Breast epithelium (tissue), 4 donors: ENCODE measurements at places on chromosomes 2 and 18. TPM values are rescaled to one million over a fixed set of nuclear protein-coding genes. Genes with fewer than 3 reads are reported as not detected.
A peak's percentile ranks its signal among the peaks of the same experiment; 100 is the strongest.

The CABYR gene
- total RNA-seq: 4.5 TPM

DNA sequence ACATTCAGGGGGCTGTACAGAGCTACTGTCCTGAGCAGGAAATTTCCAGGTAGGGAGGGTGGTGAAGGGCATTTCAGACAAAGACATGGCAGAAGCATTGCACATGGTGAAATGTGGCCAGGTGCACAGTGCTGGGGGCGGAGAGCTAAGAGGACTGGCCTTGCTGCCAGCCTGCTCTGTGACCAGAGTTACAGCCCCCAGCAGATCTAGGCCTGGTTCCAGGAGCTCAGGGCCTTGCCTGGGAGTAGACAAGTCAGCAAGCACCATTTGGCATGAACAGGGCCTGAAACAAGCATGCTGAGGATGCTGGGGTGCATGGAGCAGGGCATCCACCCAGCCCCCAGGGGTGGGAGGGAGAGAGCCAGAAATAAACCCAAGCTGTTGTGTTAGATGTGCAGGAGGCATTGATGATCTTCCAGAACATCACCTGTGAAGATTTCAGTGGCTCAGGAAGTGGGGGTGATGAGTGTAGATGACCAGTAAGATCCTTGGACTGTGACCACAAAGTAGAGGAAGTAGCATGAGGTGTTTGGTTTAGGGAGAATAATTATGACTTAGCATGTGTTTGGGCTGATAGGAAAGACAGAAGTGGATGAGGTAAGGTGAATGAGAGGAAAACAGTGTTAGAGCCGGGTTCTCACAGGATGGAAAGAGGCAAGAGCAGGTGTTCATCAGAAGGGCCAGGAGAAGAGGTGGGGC is 61.1 kb downstream of the COA5 start:
- no peak for DNase-seq

- no peak for DNase-seq
Measured at GRCh38 chr2:58032016-58032763, 14.4 kb upstream of the VRK2 start.

DNA sequence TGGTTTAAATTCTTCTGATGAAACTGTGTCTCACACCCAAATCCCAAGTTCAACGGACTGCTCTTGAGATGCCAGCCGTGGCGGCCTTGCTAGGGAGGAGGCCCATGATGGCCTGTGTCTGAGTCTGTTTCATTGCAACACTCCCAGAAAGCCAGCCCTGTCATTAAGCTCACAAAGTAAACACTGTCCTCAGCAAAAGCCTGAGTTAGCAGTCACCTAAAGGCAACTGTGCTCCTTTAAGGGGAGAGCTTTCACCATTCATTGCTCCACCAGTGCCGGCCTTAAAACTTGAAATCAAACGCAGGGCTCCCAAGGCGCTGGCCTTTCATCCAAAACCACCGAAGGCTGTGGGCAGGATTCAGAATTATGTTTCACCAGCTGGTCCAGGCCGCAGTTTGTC is 42.5 kb upstream of the PPP1CB start:
- DNase-seq: no peak

The DSC3 gene
- total RNA-seq: 17.0 TPM

The SH3RF3 gene
- 5.6 TPM for total RNA-seq

- DNase-seq: peak; percentile 71
Measured at GRCh38 chr2:23502096-23502495, 117.1 kb downstream of the KLHL29 start.

The ANTXR1 gene
- 72.8 TPM for total RNA-seq

DNA sequence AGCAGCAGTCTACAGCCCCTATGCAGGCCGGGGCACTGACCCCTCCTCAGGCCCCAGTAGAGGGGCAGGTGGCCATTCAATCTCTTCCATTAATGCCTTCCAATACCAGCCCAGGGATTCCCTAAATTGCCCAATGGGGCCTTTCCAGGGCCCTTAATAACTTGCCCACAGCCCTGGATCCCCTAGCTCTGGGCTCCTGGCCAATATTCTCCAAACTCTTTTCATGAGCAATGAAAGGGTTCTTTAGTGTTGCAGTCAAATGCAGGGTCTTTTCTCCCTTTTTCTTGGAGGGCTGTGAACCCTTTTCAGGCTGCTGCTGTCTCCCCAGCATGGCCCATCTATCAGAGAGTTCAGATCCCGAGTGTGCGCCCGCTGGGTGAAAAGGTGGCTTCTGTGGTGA is 41.3 kb upstream of the SLC1A4 start:
- no peak for DNase-seq

- DNase-seq: no peak
Measured at GRCh38 chr2:46144133-46144800, 152.9 kb upstream of the EPAS1 start.

GRCh38 chr2:23788100-23788499 is 138.8 kb downstream of the ATAD2B start:
- no peak for DNase-seq

The KCNJ3 gene
- 1.6 TPM for total RNA-seq

The PSTPIP2 gene
- 22.2 TPM for total RNA-seq

GRCh38 chr2:238644095-238645081 is 203.5 kb upstream of the TWIST2 start:
- DNase-seq: no peak

GRCh38 chr2:68594041-68594440 is 49.3 kb upstream of the PROKR1 start:
- no peak for DNase-seq

DNA sequence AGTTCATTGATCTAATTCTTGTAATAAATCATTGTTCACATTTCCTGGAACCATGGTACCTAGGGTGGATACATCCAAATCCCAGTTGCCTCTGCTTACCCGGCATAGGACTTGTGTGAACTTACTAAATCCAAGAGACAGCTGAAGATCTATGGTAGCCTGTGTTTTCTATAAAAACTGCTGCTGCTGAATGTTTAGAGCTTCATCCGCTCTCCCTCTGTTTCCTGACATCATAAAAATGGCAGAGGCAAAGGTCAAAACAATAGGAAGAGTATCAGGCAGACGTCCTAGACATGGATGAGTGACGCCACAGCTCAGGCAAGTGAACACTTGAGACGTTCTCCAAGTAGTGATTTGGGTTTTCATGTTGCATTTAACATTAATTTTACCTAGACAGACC is 258.3 kb downstream of the ALPK2 start:
- DNase-seq: no peak

The CYP26B1 gene
- total RNA-seq: 3.8 TPM

GRCh38 chr18:79458917-79459803 is 63.4 kb downstream of the NFATC1 start:
- DNase-seq: no peak
